ENCODE measurements at places on chromosomes 1 and 21.

DNA sequence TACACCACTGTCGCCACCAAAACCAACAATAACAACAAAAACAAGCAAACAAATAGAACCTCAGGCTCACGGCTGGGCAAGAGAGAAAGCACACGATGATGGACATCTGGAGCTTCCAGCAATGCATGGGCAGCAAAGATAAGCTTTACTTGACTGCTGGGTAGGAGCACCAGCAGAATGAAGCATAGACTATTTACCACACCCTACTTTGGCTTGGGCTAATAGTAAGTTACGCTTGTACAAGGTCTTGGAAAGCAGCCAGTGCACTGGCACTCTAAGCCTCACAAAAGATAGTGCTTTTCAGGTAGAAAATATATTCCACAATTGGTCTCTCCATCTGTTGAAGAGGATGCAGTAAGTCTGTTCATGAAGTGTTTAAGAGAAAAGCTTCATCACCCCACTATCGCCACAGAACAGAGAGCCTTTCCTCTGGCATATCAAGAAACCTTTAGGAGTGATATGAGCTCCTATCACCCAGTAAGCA, 13.6 kb downstream of the ADIPOR1 start:
- DNase-seq, result no peak

GRCh38 chr1:43435146-43436145, 18.3 kb downstream of the HYI start:
- no peak for DNase-seq

DNA sequence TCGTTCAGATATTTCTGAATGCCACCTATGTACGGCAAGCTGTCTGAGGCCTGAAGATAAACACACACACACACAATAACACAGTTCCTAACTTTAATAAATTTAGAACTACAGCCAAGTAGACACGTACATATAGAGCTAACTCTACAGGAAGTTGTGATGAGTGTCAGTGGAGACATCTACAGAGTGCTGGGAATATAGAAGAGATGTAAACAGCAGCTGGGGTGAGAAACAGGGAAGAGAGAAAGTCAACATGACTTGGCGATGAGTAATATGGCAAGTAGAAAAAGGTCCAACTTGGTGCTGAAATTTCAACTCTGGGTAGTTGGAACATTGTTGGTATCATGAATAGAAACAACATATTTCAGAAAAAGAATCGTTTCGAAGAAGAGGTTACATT, 206.5 kb downstream of the ZP4 start:
- DNase-seq, result no peak

DNA sequence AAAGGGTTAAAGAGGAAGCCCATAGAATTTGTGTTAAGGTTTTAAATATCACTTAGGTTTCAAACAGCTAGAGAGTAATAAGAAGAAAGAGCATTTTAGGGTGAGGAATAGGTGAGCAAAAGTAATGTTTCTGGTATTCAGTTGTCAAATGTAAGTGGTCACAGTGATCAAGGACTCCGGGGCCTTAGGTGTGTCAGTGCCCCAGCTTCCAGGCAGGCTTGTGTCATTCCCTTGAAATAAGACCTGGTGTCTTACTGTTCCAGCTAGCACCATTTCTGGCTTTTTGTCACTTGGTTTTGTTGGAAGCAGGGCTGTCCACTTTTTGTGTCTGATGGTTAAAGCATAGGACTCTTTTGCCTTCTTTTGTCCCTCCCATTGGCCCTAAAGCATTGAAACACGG, 69.6 kb downstream of the DYRK1A start:
- DNase-seq, result no peak

- DNase-seq, result no peak
Measured at GRCh38 chr1:8364528-8365442, 46.9 kb downstream of the SLC45A1 start.

GRCh38 chr1:47682786-47683350, 245.0 kb downstream of the FOXD2 start:
- no peak for DNase-seq

DNA sequence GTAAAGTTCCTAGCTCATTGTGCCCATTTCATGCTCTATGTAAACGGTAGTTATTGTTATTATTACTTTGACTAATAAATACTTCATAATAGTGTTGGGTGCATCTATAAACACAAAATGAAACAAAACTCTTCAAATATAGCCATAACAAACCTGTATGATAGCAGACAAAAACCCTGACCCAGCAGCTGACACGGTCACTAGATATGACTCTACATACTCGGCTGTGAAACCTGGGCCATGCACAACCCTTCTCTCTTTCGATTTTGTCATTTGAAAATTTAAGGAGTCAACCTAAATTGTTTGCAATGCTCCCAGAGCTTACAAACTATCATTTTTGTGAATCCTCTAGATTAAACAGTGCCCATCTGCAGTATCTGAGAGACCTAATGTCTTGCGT, 8.0 kb upstream of the RGS13 start:
- no peak for DNase-seq

GRCh38 chr1:113874012-113874879, 2.7 kb upstream of the PTPN22 start:
- DNase-seq, result no peak

DNA sequence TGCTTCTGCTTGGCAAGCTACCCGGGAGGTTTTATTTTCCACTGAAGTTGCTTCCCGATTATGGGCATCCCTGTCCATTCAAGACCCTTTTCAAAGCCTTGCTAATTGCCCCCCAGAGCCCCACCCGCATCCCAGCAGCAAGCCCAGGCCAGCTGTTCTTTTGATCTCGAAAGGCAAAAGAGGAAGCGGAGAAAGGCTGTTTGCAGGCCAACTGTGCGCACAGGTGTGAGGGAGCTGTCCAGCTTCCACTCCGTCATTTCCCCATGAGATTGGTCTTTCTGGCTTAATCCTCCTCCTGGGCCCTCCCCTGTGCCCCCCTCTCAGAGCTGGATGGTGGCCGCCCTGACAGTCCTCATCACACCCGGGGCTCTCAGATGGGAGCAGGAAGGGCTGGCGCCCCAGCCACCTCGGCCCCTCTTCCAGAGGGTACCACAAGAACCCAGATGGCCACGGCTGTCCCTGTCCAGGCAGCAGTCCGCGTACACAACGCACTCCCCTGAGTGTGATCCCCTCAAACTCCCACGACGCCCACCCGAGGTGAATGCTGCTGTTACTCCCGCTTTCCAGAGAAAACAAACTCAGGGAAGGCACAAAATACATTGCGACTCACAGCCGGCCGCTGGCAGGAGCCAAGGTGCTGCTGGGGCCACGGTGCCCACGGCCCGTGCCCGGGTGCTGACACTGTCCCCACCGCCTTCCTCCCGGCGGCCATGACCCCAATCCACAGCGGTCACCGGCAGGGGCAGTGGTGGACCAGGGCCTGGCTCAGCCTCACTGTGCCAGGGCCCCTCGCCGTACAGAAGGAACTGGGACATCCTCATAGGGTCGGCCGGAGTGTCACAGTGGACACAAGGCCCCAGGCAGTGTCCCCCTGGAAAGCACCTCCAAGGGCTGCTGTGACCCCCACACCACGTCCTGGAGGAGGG, 121.9 kb downstream of the CRYAA start:
- DNase-seq, result no peak

GRCh38 chr21:39000496-39000895, 182.8 kb downstream of the PSMG1 start:
- DNase-seq, result no peak

- no peak for DNase-seq
Measured at GRCh38 chr1:228510803-228511413, 23.7 kb downstream of the RNF187 start.

DNA sequence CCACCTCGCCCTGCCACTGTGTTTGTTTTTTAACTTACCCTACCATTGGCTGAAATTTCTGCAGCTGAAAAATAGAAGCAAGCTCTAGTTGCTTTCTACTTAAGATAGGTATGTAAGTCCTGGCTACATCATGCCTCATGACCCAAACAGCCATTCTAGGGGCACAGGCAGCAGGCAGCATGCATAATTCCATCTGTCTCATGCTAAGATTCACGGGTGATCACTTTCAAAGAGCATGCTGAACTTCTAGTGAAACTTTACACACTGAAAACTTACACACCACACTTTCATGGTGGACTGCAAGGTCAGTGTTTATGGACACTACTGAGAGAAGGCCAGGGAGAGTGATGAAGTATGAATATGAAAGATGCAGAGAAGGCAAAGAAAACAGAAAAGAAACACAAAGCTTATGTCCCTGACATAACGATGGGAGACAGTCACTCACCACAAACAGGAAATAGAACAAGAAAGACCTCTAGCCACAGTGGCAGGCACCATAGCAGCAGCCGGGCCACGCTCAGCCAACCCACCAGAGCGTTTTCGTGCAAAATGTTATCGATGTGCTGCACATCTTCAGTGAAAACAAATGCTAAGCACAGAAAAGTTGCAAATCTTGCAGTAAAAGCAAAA, 102.3 kb upstream of the TIAM1 start:
- DNase-seq, result no peak

DNA sequence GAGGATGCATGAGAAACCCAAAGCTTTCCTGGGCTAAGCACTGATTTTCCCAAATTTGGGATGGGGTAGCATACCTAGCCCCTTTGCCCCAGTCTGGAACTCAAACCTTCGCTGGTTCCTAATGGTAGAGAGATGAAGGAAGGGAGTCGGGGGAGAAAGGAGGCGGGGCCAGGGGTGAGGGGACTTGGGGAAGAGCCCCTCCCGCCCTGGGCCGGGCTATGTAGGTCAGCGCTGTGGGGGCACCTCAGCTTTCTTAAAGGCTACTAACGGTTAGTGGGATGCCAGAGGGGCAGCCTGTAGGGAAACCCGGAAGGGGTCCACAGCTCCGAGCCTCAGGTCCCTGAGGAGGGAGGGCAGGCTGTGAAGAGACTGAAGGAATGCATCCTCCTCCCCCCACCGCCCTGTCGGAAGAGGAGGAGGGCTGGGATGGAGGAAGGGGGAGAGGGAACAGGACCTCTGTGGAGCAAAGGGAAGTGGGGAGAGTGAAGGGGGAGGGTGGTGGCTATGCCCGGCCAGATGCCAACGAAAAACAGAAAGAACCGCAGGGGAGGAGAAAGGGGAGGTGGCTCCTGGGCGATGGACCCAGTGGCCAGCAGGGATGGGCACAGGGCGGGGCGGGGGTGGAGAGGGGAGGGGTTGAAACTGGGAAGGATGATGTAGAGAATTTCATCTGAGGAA, 1.3 kb downstream of the CADM3 start:
- no peak for DNase-seq

DNA sequence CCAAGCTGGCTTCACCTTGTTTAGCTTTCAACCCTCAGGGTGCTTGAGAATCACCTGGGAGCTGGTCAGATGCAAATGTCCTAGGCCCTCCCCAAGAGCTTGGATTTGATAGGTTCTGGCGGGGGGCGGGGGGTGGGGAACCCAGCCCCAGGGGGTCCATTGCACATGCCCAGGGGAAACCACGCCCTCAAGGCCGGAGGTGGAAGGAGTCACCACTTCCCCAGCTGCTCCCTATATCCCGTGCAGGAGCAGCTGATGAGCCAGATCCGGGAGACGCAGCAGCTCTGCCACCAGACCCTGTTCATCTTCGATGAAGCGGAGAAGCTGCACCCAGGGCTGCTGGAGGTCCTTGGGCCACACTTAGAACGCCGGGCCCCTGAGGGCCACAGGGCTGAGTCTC, 5.8 kb downstream of the TOR3A start:
- no peak for DNase-seq

Measured in stimulated activated CD4-positive, alpha-beta T cell treated with anti-CD3 and anti-CD28 coated beads, Interleukin-12 subunit alpha, Interleukin-12 subunit beta, amount 100 ng/mL, for 24 hours (primary cell).